ENCODE measurements at places on chromosomes 11 and 22.

GRCh38 chr11:19762266-19762665, 49.6 kb downstream of the NAV2 start:
- DNase-seq: no peak

- no peak for DNase-seq
These were observed 1272.8 kb downstream of the LRRC4C start for GRCh38 chr11:40186437-40187263.

- no peak for DNase-seq
These were observed 5.1 kb downstream of the PRAME start for GRCh38 chr22:22553735-22554586.

GRCh38 chr11:75328426-75329277, 22.8 kb downstream of the ARRB1 start:
- no peak for DNase-seq

- DNase-seq: peak; percentile 61
These were observed 158.7 kb downstream of the RAB38 start for GRCh38 chr11:88016392-88017170.

GRCh38 chr11:112401036-112401769, 140.5 kb upstream of the PLET1 start:
- peak; percentile 15 for DNase-seq

DNA sequence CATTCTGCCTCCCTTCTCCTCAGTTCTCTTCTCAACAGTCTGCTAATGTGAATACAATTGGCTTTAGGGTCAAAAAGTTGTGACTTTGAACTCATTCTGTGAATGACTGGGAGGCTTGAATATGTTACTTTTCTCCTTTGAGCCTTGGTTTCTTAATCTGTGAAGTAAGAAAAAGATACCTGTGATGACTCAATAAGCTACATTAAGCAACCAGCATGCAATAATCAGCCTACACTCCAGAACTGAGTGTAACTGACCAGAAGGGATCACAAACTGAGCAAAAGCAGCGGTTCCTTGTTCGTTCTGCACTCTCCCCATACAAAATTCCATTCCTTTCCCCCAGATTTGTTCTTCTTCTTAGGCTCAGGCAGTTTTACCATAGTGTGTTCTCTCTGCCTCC, 23.4 kb downstream of the ZNF202 start:
- no peak for DNase-seq

GRCh38 chr11:97938789-97939188, 1082.0 kb upstream of the CNTN5 start:
- no peak for DNase-seq

DNA sequence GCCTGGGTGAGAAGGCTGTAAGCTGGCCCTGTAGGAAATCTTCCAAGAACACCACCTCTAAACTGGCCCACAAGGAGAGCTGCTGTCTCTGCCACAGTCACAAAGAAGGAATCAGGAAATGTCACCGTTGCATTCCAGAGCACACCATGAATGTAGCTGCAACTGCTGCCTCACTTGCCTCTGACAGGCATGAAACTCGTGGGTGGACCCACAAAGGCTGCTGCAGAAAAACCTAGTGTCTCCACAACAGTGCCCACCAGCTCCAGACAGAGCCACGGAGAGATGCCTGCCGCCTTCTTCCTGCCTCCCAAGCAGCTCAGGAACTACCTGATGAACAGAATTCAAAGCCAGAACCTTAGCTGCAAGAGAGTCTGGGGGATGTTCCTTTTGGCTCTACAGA, 10.5 kb downstream of the DNAJB13 start:
- DNase-seq: no peak

- no peak for DNase-seq
These were observed 81.1 kb downstream of the LRRC32 start for GRCh38 chr11:76589477-76589876.

DNA sequence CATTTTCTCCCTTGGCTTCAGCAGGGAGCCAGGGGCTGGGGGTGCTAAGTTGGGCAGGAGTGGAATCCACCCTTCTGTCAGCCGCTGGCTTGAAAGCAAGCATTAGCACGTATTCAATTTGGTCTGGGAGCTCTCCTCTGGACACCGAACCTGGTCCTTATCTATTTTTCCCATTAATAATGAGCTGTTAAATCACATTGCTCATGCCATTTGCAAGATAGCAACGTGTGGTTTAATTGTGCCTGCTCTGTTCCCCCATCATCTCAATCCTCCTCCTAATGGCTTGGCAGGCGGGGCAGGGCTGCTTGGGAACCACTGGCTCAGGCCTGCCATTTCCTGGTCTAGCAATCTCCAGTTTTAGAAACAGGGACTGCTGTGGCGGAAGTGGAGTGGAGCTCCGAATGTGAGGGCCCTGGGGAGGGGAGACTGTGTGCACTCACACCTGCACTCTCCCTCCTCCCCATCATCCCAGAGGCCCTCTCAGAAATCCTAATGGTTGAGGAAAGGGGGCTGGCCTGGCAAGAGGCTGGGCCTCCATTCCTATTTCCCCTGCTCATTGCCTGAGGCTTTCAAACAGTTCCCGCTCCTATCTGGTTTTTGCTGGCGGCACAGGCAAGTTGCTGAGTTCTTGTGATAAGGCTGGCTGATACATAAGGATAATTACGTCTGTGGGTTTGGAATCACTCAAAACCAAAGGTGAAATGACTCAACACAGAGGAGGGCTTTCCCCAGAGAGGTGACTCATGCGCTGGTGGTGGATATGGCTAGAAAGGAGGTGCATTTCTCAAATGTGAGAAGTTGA, 201.2 kb upstream of the E2F8 start:
- DNase-seq: peak; percentile 79

Measured in epithelial cell of proximal tubule (primary cell).